Brain microvascular endothelial cell (primary cell): ENCODE measurements at places on chromosomes 16 and 17.

DNA sequence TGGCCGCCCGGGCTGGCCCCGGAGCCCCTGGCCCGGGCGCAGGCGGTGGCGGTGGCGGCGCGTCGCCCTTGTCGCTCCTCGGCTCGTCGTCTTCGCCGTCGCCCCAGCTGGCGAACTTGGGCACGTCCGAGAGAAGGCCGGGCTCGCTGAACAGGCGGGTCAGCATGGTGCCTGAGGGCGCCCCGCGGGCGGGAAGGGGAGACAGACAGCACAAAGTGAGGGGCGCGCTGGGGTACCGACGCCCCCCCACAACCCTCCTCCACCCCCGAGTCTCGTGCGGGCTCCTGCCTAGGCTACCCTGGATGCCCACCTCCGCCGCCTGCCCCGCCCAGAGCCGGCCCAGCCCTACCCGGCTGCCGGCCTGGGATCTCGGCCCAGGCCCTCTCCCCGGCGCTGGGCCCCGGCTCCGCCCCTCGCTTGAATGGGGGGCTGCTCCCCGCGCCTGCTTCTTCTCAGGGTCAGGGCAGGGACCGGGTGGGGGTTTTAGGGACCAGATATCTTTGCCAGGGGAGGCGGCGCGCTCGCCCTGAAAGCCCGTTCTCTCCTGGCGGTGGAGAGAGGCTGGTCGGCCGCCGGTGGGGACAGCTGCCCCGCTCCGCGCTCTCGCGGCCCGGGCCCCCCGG is 1.2 kb downstream of the NEUROD2 start:
- no peak for DNase-seq

- DNase-seq = no peak
Observed at GRCh38 chr17:35241520-35241919, 1.4 kb upstream of the SLFN5 start.

- no peak for DNase-seq
Observed at GRCh38 chr16:72815348-72816318, 232.3 kb downstream of the ZFHX3 start.

DNA sequence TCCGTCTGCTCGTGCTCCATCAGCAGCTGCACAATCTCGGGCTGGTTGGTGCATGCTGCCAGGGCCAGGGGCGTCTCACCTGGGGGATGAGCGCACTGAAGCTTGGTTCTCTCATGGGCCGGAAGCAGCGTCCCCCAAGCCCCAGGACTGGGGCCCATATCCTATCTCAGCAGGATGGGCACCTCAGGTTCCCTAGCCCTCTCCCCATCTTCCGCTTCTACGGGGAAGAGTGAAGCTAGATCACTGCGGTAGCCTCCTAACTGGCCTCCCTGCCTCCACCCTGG is 24.8 kb downstream of the TRPV3 start:
- DNase-seq = no peak

DNA sequence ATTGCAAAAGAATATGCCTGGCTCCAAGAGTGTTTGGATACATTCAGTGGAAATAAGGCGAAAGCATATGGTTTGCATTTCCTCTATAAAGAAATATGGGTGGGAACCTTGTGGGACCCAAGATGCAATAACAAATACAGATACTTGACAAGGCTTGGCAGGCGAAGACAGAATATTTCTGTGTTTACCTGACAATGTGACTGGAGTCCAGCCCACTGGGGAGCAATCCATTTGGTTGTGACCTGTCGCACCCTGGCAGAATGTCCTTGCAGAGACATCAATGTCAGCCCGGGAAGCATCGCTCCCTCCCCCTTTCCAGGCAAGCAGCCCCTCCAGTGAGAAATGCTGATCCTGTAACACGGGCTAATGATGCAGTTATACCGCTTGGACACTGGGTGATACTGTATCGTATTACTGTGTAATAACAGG is 296.6 kb downstream of the MAF start:
- no peak for DNase-seq

- peak; percentile 71 for DNase-seq
Observed at GRCh38 chr17:43694081-43694870, 32.6 kb upstream of the MEOX1 start.

GRCh38 chr17:83005639-83006038 is 73.8 kb upstream of the METRNL start:
- DNase-seq = no peak

GRCh38 chr16:379183-379960 is 2.4 kb downstream of the PGAP6 start:
- no peak for DNase-seq

DNA sequence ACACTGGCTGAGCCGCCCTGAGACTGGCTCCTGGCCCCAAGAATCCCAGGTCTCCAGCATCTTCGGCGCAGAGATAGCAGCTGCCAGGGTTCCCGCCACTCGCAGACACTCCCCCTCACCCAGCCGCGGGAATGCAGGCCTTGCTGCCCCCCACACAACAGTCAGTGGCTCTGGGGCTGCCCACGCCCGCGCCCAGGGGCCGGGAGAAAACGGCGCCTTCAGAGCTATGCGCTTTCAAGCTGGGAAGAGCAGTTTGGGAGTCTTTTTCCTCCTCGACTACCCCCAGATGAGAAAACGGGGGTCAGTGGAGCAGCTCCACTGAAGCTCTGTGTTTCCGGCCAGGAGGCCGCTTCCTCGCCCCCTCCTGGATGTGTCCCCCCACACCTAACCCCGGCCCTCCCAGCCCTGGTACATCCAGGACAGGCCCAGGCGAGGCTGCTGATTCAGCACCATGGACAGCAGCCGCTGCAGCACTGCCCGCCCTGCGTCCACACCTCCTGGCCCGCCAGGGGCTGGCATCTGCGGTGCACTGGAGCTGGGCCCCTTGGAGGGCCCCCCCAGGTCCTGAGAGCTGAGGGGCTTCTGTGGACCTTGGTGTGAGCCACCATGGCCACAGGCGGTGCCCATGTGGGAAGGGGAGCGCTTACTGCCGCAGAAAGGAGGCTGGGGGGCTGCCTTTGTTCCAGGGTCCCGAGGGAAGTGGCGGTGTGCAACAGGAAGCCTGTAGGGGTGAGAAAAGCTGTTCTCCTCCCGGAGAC is 35.7 kb downstream of the CACNA1H start:
- no peak for DNase-seq

GRCh38 chr16:49015225-49015592 is 266.4 kb downstream of the CBLN1 start:
- no peak for DNase-seq

GRCh38 chr17:73182616-73183310 is 10.1 kb upstream of the COG1 start:
- DNase-seq = no peak

GRCh38 chr17:32116937-32117336 is 25.4 kb upstream of the RHOT1 start:
- DNase-seq = no peak

DNA sequence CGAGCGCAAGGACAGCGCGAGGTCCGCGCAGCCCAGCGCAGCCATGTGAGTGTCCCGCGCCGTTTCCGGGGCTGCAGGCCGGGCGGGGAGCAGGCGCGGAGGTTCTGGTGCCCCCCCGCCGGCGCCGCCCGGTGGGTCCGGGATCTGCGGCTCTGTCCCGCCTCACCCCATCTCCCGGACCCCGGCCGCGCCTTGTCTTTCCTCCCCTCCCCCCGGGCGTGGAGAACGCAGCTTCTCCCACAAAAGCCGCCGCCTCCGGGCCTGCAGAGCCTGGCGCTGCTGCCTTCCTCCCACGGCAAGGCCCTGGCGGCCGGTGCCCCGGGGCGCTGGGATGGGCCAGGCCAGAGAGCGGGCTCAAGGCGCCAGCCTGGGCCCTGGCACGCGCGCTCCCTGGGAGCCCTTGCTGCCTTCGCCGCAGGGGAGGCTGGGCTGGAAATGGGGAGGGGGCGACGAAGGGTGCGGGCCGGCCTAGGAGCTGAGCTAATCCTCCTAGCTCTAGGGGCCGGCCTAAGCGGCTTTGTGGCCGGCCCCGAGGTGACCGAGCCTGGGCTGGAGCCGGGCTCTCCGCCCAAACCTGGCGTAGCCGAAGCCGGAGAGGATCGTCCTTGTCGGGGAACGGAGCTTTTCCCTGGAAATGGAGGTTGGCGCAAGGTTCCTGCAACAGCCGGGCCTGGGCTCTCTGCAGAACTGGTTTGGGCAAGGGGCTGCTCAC is 397 bp downstream of the RIPOR1 start:
- DNase-seq = no peak

- peak; percentile 49 for DNase-seq
Observed at GRCh38 chr17:903691-904481, 75.7 kb downstream of the NXN start.
